ENCODE measurements at places on chromosomes 4 and X.

GRCh38 chr4:70062000-70062399 lies 11.8 kb downstream of the HTN1 start:
- DNase-seq: no peak

- DNase-seq: peak; percentile 50
These were observed 12.9 kb downstream of the HHIP start for GRCh38 chr4:144658903-144659302.

DNA sequence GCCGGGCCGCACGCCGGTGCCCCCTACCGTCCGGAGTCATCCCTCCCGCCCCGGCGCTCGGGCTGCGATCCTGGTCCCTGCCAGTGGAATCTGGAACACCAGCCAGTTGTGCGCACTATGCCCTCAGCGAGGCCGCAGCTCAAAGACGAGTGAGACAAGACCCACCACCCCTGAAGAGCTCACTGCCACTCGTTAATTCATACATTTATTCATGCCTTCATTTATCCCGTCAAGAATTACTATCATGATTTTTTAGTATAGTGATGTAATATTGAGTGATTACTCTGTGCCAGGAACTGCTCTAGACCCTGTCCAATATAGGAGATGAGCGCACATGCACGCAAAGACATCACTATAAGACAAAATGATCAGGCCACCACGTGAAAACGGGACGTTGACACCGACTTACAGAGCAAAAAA lies 247 bp upstream of the PPA2 start:
- DNase-seq: no peak

GRCh38 chr4:123452616-123453015 lies 56.0 kb downstream of the SPRY1 start:
- DNase-seq: peak; percentile 53

DNA sequence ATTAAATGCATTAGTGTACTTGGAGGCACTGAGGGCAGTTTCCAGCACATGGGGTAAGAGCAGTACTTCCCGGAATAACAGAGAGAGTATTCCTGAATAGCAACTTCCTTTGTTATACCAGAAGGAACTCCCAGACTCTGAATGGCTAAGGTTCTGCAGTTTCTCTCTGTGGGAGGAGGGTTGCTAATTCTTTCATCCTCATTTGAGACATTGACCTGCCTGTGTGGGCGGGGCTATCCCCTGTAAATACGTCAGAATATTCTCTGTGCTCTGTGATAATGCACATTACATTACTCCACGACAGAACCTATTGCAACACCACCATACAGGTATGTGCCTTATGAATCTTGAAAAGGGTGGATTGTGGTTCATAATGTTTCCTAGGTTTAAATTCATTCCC lies 52.7 kb downstream of the SPINK2 start:
- DNase-seq: no peak

GRCh38 chr4:129342819-129343408 lies 247.0 kb downstream of the C4orf33 start:
- DNase-seq: peak; percentile 66

DNA sequence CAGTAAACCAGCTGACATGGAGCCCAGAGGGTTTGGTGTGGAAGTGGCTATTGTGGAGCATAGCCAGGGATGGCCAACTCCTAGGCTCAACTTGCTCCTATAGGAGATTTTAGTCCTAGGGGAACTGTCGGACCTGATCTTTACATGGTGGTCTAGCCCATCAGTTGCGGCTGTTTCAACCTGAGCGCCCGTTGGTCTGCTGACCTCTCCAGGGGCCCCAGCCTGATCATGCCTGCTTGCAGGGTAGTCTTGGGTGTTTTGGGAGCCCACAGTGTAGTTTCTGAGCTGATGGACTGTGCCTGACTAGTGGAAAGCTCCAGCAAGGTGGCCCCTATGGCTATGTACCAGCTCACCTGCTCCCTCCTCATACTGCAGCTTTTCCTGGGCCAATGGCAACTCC lies 597.0 kb downstream of the IQCM start:
- DNase-seq: no peak

DNA sequence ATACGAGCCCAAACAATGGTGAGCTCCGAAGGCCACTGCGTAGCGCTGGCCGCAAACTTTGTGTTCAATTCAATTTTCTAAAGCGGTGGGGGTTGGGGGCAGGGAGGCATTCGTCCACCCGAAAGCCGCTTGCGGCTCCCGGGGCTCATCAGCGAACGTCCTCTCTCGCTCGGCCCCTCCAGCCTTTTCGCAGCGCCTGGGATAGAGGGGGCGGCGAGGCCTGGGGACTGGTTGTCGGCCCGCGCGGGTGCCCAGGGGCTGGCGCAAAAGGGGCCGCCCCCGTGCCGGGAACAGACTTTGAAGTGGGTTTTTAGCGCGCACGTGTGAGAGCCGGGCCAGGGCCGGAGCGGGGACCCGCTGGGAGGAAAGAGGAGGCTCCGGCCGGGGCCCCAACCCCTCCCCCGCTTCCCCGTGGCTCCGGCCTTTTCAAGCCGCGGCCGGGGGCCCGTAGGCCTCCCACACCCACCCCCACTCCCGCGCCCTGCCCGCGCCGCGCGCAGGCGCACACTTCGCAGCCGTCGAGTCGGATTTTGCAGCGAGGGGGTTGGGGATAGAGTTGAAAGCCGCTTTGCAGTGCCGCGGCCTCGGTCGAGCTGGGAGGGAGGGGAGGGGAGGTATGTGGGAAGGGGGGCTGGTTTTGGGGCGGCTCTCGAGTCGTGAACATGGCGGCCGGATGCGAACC lies 8.3 kb downstream of the ZIC3 start:
- no peak for DNase-seq

DNA sequence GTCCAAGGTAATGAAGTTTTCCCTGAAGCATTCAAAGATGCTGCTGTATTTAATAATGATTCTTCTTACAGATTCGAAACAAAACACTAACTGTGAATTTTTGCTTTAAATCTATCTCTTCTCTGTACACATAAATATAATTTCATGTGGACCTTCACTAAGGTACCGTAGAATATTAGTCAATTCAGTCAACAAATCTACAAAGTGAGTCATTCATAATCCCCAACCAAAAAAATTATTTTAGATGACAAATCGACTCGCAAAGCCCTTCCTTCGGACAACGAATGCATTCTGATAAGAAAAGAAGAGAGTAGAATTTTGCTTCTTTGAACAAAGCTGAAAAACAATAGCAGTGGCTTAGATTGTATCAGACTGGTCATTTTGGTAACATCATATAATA lies 95.7 kb downstream of the PRDM5 start:
- no peak for DNase-seq

DNA sequence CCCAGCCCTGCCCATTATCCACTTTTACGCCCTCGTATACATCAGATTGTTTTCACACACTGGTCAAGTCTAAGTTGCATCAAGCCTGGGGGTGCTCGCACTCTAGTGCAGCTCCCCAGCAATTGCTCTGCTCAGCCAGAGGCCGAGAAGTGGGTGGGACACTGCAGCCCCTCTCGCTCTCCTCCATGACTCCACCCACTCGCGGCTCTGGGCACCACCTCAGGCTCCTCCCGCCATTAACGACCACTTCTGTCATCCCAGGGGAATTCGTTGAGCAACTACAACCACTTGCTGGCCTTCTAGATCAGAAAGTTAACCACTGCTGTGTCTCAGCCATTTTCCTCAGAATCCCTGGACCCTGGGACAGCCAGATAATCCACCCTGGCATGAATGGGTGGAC lies 53.6 kb downstream of the ETNPPL start:
- DNase-seq: no peak

DNA sequence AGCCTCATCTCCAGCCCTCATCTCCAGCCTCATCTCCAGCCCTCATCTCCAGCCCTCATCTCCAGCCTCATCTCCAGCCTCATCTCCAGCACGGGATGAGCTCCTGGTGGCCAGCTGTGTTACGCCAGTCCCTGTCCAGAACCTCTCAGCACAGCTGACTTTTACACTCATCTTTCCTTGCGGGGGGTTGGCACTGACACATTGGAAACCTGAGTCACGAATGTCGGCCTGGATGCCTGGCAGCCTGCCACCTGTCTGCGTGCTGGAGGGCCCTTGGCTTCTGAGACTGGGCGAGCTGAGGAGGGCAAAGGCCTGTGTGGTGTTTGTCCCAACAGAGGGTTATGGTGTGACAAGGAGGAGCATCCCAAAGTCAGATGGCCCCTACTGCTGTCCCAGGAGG lies 66.1 kb upstream of the HGFAC start:
- no peak for DNase-seq

DNA sequence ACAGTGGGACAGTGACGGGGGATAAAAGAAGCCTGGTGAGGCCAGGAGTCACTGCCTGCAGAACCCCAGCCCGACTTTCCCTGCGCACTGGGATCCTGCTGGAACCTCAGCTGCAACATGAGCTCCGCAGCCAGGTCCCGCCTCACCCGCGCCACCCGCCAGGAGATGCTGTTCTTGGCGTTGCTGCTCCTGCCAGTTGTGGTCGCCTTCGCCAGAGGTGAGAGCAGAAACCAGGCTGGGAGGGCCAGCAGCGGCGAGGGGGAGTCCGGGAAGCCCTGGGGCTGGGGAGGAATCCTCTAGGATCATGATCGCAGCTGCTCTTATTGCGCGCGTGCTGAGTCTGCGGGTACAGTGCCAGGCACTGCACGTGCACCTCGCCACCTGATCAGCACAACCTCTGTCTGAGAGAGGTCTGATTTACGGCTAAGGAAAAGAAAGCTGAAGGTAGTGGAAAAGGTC lies at the start of gene PF4V1:
TSS of gene PF4V1 (plus strand) at position 51 of the 459 bp plus-strand sequence. CDS start at position 118, 67 bp downstream.
- no peak for DNase-seq

DNA sequence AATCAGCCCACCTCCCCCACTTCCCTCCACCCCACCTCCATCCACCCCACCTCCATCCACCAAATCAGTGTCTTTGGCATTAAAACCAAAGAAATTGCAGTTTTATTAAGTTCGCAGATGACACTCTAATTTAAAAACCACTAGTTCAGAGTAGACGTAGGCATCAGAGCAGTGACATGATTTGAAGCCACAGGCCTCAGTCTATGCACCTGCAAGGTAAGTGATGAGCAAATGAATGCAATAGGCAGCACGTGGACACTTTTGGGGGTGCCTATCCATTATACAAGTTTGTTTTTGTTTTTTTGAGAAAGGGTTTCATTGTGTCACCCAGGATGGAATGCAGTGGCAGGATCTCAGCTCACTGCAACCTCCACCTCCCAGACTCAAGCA lies 88.0 kb upstream of the TRIM2 start:
- DNase-seq: no peak

DNA sequence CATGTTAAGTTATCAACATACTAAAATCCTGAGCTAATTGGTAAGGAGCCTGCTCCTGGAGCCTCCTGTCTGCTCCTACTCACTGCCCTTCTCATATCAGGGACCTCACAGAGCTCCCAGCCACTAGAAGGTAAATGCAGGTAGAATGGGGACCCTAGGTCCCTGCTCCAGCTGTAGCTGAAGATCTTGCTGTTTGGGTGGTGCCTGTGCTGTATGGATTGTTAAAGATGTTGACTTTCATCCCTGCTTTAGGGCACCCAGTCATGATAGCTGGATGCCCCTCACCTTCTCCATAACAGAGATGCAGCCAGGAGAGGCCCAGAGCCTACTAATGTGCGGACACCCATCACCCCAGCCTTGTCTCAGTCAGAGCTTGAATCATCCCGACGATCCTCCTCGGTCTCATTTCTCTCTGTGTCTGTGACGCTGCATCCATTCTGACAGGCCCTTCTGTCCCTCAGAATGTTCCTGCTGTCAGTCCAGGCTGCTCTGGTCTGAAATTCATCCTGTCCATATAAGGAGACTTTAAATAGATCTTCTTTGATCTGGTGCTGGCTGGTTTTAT lies 341.7 kb upstream of the GATB start:
- no peak for DNase-seq

- DNase-seq: no peak
These were observed 30.8 kb downstream of the CEP135 start for GRCh38 chr4:55979562-55979961.

GRCh38 chr4:152850377-152850776 lies 70.6 kb downstream of the ARFIP1 start:
- DNase-seq: no peak

DNA sequence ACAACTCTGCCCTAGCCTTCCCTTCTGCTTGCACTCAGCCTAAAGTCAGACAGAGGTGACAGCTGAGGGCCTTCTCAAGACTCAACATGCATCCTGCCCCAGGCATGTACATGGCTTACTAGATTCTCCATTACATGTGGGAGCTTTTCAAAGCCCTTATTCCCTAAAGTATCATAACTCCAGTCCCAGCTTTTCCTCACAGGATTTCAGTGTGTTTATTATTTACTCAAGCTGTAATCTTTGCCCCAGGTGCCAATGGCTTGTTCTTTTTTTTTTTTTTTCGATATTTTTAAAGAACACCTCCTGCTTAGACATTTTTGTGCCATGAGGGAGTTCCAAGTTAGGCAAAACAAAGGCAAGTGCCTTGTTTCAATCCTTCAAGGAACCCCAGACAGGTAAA lies 154.0 kb upstream of the RADX start:
- no peak for DNase-seq

DNA sequence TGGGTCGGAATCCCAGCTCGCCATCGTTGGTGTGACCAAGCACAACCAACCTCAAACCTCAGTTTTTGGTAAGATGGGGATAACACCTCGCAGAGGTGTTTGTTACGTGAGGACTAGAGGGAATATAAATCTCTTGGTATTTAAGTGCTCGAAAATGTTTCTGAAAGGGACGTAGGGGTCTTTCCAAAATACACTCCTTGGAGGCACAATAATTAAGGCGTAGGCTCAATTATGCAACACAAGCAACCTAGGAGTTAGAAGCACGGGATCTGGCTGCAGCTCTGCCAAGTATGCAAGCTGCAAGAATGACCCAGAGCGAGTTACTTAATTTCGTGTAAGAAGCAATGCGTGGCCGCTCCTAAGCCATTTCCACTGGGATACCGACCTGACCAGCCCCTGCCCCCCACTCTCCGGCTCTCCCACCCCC lies 552 bp downstream of the ADH5 start:
- DNase-seq: peak; percentile 55

- DNase-seq: no peak
These were observed 9.2 kb downstream of the MAGEA4 start for GRCh38 chrX:151921866-151922265.

DNA sequence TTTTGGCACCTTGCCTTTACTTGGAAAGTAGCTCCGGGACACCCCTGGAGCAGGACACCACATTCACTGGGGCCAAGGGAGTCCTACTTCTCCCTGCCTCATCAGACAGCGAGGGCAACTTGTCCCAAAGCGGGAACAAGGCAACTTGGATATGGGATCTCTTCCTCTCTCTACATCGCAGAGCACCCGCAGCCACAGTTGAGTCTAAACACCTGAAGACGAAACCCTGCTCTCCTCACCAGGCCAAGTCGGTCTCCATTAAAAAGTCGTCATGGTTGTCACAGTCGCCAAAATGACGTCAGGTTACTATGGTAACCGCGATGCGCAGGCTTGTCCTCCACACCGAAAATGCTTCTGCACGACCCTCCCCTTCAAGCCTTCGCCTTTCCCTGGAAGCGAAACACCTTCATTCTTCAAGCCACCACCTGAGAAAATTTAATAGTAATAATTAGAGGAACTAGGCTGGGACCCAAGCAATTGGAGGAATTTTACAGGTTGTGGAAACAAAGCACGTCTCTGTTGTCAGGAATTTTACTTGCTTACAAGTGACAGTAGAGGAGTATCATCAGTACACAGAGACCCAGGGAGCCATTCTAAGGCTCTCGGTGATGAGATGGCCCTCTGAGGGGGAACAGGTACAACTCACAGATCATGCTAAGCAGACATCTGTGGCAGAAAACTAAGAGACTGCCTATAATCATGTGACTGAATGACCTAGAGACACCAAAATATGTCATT lies 30.5 kb upstream of the TCEAL4 start:
- no peak for DNase-seq
